Spinal cord (tissue), 10 donors: ENCODE measurements at places on chromosomes 7 and 10.

- DNase-seq: no peak
Measured at GRCh38 chr10:75589895-75590654, 158.7 kb downstream of the LRMDA start.

DNA sequence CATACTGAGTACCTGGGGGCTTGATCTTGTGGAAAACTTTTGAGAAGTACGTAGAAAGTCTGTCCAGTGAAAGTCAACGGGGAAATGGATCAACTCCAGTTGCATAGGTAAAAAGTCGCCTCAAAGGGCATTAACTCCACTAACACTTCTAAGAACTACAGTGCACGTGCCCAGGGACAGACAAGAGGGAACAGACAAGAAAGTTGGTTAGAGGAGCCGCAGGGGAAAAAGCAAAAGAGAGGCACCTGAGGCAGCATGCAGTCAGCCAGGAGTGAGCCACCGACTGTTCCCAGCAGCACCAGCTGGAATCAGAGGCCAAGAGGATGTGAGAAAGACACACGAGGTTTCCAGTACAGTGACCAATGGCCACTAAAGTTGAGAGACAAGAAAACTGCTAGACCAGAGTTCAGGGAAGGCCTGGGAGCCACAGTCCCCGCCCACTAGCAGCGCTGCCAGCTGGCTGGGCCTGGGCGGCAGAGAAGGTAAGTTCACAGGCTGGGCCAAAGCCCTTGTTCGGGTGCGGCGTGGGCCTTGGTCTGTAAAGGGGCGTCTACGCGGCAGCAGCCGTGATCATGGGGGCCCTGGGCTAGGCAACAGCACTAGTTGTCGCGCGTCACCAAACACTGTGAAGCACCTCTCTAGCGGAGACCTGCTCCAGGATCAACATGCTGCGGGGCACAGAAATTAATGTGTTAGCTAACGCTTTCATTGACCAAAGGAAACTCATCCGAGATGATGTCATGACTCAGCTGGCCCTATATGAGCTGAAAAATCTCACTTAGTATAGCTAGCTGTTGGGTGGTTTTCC lies 14.0 kb downstream of the ITGB1 start:
- DNase-seq: no peak

DNA sequence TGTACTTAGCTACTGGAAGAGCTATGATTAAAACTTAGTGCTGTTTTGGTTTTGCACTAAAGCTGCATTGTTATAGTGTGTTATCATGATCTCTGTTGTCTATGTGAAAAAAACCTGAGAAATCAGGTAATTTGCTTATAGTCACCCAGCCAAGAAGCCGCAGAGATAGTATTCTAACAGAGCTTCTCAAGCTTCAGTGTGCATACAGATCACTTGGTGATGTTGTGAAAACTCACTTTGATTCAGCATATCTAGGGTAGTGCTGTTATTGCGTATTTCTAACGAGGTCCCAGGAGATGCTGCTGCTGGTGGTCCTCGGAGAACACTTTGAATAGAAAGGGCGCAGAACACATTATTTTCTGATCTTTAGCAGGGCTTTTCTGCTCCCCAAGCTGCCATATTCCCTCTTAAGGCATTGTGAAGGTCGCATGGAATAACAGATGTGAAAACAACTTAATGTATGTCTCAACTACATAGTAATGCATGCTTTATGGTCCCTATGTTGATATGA lies 68.4 kb upstream of the PDCD4 start:
- no peak for DNase-seq

DNA sequence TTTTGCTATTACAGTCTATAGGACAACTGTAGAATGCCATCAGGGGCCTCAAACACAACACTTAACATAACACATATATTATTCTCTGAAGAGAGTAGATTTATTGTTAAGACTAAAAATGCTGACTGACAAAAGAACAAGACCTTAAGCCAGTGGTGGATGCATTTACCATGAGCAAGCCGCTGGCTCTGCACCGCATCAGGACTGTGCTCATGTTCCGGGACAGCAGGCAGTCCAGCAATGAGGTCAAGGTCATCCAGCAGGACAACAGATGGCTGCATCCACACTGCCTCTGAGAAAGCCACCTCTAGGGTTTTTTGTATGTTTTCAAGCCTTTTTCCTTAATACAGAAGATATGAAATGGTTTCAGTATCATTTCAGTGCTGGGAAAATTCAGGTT lies 23.8 kb downstream of the PEX1 start:
- DNase-seq: peak; percentile 3

GRCh38 chr10:110399106-110399964 lies 94.6 kb upstream of the SMNDC1 start:
- no peak for DNase-seq

DNA sequence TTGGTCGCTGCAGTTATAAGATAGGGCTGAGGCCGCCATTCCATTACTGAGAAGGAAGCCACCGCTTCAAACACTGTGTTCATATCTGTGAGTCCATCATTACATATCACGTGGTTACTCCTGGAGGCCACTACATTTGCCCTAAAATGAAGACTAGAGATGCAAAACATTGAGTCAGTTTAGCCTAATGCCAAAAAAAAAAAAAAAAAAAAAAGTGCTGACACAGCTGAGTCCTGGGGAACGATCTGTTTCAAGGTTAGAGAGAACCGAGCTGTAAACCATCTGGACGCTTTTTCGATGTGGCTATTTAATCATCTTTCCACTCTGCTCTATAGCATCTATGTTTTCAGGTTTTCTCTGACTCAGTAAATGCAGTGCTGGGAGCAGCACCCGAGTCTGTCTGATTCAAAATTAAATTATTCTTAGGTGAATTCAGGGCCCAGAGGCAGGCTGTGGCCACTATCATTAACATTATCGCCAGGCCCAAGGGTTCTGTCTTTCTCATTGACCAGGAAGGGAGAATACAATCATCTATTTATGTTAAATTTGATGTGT lies 449.1 kb downstream of the PAXIP1 start:
- DNase-seq: no peak

DNA sequence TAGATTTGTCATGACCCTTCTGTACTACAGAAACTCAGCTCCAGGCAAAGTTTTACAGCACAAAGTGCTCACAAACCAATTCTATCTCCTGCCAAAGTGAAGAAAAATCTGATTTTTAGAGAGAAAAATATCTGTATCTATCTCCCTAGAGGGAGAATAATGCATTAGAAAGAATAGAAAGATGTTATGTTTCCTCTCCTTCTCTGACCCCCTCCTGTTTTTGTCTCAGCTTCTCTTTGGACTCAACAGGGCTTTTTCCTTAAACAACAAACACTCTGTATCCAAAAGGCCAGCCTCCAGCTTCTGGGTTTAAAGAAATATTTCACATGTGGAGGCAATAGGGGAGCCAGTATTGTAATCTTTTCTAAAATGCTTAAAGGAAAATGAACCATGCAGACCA lies 627.4 kb downstream of the REEP3 start:
- DNase-seq: no peak

- peak; percentile 90 for DNase-seq
Measured at GRCh38 chr7:144835155-144835611, 670 bp downstream of the TPK1 start.

- peak; percentile 62 for DNase-seq
Measured at GRCh38 chr10:121216721-121217181, 365.6 kb downstream of the WDR11 start.

GRCh38 chr10:93542358-93542791 lies 24.1 kb upstream of the FFAR4 start:
- peak; percentile 24 for DNase-seq

- no peak for DNase-seq
Measured at GRCh38 chr7:2200584-2200980, 32.2 kb downstream of the MAD1L1 start.

- DNase-seq: no peak
Measured at GRCh38 chr10:123287594-123288247, 133.5 kb downstream of the BUB3 start.

DNA sequence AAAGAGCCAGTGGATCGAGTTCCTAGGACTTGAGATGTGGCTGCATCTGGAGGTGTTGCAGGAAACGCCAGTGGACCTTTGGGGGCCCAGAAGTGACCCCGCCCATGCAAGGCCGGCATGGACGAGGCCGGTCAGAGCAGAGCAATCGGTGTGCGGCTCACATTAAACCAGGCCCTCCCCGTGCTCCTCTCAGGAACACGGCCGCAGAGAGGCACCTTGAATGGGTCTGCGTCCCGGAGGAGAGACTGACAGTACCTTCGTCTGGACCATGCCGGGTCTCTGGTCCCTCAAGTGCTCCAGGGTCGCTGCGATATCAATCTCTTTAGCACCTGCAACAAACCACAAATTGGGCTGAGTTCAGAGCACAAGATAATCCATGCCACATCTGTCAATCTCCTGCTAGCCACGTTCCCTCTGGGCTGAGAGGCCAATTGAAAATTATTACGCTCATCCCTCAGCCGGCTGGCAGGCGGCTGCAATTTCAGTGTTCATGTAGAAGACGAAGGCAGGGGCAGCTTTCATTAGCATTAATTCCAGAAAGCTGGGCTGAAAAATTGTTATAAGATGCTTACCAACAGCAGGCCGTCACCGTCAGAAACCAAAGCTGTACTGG lies 212.0 kb downstream of the DNAJB6 start:
- peak; percentile 87 for DNase-seq

- no peak for DNase-seq
Measured at GRCh38 chr10:89392974-89393373, 551 bp downstream of the IFIT1 start.

DNA sequence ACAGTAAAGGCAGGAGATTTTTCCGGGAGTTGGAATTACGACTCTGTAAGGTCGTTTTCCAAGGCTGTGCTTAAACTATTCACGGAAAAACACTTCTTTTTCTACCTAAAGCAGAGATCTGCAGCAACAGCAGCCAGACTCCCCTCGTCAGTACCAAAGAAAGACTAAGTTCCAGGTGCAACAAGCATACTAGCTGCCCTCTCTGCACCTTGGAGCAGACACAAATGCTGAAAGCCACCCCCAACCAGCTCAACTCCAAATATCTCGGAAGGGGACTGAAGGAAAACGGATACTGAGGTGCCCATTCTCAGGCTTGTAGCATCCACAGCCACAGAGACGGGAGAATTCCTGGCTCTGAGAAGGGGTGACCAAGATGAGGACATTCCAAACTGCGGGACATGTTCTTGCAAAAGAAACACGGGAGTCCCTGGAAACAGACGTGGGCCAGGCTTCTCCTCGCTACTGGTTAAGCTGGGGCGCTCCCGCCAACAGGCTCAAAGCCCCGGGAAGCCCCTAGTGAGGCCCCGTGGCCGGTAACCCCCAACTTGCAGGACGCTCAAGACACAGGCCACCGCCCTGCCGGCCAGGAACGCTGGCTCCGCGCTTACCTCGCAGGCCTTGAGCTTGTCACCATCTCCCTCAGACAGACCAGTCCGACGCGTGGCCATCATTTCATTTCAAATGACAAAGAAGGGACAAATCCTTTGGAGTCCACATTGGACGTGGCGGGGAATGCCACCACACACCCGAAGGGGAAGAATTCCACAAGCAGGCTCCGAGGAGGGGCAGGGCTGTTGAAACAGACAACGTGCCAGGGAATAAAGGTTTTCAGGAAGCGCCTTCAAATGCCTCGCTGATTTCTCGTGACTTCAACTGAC lies 2.2 kb downstream of the ARHGAP21 start:
- no peak for DNase-seq

DNA sequence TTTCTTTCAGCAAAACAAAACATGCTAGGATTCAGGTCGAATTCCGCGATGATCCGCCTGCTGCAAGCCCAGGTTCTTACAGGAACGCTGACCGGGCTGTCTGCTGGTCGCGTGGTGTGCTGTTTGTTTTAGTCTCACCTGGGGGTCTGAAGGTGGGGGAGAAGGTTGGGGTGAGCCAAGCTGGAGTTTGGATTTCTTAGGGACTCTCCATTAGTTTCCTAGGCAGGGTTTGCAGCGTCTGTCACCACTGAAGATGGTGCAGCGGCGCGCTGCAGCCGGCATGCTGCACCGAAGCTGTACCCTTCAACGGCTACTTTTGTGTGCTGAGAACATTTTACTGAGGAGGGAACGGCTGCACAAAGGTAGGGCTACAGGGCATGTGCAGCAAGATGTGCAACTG lies 48.7 kb downstream of the GCC1 start:
- peak; percentile 36 for DNase-seq
